ENCODE measurements at places on chromosomes 2 and 18. TPM values are rescaled to one million over a fixed set of nuclear protein-coding genes. Genes with fewer than 3 reads are reported as not detected.

LNPK gene
- polyA plus RNA-seq, result 17.5 TPM

DNA sequence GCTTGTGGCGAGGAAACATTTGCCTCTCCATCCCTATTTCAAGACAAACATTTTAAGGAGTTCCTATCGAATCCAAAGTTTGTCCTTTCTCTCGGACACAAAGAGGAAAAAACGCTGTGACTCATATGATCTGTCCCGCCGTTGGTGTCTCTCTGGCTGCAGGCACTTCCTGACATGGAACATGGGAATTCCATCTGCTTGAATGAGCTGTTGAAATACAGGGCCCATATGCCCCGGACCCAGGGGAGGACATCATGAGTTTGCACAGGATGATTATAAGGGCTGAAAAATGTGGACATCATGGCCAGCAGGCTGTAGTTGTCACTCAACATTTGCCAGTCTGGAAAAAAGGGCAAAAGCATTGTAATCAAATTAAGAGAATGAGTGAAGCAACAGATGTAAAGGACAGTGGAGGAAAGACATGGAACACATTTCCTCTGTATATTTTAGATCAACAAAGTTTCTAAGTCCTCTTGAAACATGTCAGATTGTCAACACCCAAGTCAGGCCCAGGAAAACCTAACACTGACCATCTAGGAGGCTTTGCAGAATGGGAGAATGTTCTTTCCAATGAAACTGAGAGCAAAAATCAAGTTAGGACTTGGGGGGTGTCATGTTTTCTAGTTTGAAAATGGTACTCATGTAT lies 103.2 kb upstream of the SMIM21 start:
- DNase-seq, result no peak

- no peak for DNase-seq
Measured at GRCh38 chr18:62418258-62418657, 93.1 kb downstream of the TNFRSF11A start.

DNA sequence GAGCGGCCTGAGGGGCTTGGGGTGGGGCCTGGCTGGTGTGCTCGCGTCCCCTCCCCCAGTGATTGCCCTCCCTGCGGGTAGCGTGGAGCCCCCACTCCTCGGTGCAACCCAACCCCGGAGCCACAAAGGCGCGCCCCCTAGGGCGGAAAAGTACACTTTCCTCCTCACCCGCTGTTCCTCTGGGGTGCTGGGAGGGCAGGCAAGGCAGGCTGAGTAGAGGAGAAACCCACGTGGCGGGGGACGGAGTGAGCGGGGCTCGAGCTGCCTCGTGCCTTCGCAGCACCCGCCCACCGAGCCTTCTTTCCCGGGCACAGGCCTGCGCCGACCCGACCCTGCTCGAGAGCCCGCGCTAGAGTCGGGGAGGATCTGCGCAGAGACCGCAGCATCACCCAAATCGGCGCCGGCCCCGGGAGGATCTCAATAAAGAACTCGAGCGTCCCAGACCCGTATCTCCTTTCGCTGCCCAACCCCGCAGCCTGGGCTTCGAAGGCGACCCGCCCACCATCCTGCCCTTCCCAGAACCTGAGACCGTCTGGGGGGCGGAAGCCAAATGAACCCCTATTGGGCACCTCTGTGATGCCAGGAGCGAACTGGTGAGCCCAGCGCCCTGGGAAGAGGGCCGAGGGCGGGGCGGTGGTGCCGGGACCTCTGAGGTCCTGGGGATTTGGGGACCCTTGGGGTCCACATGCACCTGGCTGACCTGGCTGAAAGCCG lies 1.5 kb downstream of the UCN start:
- DNase-seq, result no peak

DNA sequence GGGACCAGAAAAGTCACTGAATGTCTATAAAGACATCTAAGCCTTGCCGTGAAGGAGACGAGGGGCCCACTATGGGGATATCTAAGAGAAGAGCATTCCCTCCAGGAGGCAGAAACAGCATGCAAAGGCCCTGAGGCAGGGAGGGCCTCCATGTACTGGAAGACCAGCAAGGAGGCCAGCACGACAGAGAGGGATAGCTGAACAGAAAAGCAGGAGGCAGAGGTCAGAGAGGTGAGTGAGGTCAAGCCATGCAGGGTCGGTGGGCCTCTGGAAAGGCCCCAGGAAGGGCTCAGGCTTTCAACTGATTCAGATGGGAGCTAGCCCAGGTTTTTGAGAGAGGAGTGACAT lies 5.7 kb downstream of the TRABD2A start:
- DNase-seq, result no peak
